Right ventricle myocardium inferior (tissue), 1 donor: ENCODE measurements at places on chromosomes 12 and 14. TPM values are rescaled to one million over a fixed set of nuclear protein-coding genes. Genes with fewer than 3 reads are reported as not detected.

The PRH2 gene
- total RNA-seq, result not detected

The KCNH5 gene
- not detected for total RNA-seq

DNA sequence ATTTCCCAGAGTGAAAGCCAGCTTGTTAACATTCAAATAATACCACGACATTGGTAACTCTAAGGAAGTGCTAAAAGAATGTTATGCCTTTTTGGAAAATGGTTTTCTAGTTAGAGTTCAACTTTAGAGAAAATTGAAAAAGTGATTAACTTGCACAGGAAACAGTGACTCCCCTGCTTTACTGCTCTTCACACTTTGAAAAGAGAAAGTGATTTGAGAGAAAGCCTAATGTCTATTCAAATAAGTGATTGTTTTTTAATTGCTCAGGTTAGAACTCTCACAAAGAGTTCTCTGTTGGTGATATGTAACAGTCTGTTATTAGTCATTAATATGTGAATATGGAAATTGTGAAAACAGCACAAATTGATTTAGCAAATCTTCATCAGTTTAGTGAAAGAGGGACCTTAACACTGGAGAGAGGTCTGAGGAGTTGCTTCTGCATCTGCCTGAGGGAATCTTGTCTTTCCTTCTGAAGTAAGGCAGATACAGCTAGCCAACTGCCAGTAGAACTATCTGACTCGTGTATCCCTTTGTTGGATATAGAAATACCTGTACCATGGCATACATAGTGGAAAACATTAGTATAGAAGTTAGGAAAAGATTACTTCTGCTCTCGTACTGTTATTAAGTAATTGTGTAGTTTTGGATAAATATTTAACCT lies 25.5 kb downstream of the ATF7IP start:
- DNase-seq, result no peak

DNA sequence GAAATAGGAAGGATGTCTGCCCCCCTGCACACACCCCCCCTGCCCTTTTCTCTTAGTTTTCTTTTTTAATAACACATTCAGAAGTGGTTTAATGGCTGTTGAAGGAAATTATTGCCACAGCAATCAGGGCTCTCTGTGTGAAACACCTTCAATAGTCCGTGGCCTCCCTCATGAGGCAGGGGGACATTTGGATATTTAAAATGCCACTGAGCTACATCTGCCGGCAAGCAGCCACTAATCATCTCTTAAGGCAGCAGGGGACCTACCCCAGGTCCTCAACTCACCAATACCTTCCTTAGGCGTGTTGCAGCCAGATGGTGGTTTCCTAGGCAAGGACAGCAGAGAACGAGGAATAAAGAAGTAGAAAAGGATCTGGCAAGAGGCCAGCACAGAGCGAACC lies 283.2 kb downstream of the TTC8 start:
- DNase-seq, result no peak

DNA sequence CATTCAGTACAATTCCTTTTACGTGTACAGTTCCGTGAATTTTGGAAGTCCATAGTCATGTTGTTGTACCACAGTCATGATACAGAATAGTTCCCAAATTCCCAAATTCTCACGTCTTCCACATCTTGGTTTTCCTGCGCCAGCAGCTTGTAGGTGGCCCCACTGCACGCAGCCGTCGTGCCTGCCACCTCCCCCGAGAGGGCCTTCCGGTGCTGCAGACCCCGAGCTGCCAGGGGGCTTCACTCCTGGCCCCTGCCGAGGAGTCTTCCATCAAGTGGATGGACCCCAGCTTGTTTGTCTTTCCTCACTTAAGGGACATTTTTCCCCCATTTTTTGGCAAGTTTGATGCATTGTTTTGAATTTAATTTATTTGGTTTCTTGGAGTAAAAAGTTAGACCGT lies 16.8 kb downstream of the MTA1 start:
- no peak for DNase-seq

DNA sequence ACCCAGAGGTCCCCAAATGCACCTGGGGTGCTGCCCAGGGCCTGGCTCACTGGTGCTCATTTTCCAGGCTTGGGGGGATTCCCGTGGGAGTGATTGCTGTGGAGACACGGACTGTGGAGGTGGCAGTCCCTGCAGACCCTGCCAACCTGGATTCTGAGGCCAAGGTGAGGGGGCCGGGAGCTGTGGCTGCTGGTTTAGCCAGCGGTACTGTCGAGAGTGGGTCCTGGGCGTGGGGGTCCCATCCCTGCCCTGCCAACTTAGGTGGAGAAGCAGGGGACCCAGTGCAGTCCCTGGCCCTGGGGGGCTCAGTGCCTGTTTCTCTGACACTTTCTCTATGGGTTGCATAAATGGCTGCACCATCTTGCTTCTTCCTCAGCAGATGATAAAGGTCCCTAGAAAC lies 50.9 kb downstream of the FOXN4 start:
- DNase-seq, result no peak

GRCh38 chr12:128980623-128981022 lies 127.3 kb downstream of the GLT1D1 start:
- DNase-seq, result no peak

DNA sequence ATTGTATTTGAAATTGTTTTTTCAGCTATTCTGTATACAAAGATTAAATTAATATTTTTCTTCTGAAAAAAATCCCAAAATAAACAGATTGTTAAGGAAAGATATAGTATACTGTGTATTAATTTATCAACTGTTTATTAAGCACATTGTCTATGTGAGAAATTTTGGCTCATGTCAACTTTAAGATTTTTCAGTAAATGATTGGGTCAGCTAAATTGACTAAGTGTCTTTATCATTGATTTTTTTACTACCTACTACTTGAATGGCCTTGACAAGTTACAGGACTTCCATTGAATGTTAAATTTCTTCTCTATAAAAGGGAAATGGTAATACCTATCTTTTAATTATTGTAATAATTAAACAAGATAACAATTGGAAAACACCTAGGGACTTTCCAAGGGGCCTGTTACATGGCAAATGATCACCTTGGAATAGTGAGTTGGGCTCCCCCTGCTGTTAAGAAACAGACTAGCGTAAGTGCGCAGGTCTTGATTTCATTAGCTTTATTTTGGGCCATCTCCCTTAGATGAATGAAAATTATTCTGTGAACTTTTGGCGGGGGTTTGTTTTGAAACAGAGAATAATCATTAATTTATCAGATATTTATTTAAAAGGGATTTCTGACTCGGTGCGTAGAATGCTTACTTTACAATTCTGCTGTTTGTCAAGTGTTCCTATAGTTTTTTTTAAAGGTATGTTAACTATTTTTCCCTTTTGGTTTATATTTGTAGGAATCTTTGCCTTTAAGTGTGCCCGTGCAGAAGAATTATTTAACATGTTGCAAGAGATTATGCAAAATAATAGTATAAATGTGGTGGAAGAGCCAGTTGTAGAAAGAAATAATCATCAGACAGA lies 14.5 kb upstream of the CCT2 start:
- DNase-seq, result no peak

DNA sequence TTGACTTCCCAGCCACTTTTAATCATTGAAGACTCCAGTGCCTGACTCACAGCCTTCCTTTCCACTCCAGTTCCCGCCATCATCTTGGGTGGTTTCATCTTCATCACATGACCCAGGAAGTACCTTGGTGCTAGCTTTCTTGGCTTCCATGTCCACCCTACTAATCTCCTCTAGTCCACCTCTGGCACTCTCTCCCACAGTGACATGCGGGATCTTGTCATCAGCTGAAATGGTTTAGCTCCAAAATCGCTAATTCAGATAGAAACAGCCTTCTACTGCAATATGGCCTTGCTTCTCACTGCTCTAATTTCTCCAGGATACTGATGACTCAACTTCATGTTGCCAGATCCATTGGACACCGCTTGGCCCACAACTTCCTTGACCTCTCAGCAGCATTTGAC lies 24.5 kb downstream of the WDR20 start:
- DNase-seq, result no peak

DNA sequence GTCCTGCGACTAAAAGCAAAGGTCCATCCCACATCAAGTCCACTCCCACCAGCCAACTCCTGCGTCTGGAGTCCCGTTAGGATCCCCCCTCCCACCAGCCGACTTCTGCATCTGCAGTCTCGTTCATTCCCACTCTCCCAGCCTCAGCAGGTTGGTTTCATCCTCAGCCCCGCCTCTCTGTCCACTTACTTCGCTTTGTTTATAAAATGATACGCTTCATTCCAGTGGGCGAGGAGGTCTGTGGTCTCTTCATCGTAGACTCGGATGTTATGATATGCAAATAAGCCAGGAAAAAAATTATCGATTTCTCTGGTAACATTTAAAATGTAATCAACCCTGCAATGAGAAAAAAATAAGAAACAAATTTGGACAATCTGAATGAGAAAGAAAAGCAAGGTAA lies 56.8 kb downstream of the SSH1 start:
- DNase-seq, result no peak
